Posterior vena cava (tissue), 2 donors: ENCODE measurements at places on chromosomes 12 and 14.

GRCh38 chr12:132445884-132446632 is 43.9 kb upstream of the FBRSL1 start:
- no peak for DNase-seq

DNA sequence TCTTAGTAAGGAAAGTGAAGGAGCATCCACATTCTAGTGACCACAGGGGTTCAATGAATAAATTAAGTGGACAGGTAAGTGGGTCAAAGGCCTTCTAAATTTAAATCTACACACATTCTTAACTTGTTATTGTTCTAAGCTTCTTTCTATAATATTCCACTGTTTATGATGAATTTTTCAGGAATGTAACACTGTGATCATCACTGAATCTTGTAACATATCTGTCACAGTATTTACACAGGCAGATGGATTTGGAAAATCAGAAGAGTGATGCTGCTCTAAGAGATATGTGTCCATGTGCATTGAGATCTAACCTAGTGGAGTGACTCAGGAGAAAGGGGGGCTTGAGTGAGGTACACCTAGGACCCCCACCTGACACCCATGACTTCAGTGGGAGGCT is 115.4 kb upstream of the OVCH1 start:
- DNase-seq: no peak

GRCh38 chr12:66331814-66332213 is 29.5 kb downstream of the HELB start:
- DNase-seq: no peak

- DNase-seq: no peak
Measured at GRCh38 chr12:42468921-42469320, 120.6 kb downstream of the PRICKLE1 start.

GRCh38 chr12:20646239-20646827 is 48.8 kb upstream of the SLCO1C1 start:
- DNase-seq: no peak

DNA sequence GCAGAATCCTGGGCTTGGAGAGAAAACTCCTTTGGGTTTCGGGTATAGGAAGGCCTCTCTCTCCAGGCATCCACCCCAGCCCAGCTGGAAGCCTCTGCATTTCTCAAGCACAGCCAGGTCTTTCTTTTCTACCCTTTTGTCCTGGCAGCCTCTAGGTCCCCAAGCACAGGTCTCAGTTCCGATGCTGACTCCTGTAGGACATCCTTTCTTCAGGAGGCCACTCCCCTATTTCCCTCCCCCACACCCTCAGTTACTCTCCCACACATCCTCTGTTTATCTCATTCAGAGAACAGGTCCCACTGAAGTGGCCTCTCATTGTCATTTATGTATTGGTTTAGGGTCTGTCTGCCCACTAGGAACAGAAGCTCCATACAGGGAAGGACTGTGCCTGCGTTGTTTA is 352.6 kb downstream of the VRK1 start:
- DNase-seq: no peak

GRCh38 chr14:50871228-50871627 is 625 bp upstream of the ABHD12B start:
- no peak for DNase-seq

DNA sequence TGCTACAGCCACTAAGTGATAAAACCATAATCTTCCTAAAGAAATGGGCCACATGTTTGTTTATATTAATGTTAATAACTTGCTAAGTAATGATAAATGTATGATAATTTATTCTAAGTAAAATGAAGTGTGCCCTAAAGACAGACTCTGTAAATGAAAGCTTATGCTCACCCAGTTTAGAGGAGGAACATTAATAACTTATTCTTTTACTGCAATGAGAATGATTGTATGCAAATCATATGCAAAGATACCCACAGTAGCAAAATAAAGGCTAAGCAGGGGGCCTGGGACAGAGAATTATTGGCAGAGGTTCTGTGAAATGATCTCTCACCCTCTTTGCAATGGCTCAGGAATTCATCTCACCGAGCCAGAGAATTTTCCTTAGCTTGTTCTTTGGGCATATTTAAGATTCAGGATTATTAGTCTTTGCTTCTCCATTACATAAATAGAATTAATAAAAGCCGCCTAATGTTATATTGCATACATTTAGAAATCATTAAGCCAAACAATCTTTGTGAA is 75.9 kb downstream of the TMEM132D start:
- DNase-seq: no peak

- no peak for DNase-seq
Measured at GRCh38 chr12:72264548-72265175, 7.5 kb upstream of the TRHDE start.

- DNase-seq: no peak
Measured at GRCh38 chr12:42689699-42690098, 100.2 kb upstream of the PRICKLE1 start.

DNA sequence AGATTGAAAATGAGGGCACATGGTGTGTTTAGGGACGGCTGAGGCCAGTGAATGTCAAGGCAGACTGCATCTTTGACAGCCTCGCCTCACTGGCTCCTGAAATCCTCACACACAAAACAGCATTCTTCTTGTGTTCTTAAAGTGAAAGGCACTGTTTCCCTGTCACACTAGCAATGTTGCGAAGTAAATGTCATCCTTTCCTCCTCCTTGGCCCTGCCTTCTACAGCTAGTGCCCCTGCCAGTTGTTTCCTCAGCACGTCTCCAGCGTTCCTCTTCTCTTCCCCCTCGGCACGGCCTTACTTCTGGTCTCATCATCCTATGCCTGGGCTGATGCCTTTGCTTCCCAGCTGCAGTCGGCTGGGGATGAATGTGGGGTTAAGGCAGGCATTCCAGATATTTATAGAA is 129.4 kb upstream of the DNM1L start:
- no peak for DNase-seq

GRCh38 chr12:99146185-99146584 is 501.1 kb downstream of the APAF1 start:
- DNase-seq: no peak

DNA sequence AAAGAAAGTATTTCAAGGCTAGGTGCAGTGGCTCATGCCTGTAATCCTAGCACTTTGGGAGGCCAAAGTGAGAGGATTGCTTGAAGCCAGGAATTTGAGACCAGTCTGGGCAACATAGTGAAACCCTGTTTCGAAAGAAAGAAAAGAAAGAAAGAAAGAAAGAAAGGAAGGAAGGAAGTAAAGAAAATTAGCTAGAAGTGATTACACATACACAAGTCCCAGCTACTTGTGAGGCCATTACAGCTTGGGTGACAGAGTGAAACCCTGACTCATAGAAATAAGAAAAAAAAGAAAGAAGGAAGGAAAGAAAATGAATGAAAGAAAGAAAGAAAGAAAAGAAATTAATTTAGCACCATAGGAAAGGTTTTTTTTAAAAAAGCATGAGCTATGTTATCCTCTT is 33.3 kb upstream of the PPP1CC start:
- DNase-seq: no peak

DNA sequence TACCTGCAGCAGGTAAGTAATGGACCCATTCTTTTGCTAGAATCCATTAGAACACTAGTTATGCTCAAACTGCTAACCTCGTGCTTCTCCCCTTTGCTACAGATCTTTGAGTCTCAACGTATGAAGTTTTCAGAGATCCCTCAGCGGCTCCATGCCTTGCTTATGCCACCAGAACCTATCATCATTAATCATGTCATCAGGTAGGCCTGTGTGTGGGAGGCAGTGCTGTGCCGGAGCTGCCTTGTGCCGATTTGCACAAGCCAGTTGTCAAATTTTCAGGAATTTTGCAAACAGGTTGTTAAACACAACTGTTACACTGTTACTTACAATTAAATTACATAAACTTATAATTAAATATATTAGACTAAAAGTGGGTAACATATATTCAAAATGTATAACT is 5.2 kb downstream of the SMARCD1 start:
- DNase-seq: no peak
